ENCODE measurements at places on chromosomes 5 and 9.

GRCh38 chr9:7982907-7983306 is 183.3 kb upstream of the DMAC1 start:
- no peak for DNase-seq

DNA sequence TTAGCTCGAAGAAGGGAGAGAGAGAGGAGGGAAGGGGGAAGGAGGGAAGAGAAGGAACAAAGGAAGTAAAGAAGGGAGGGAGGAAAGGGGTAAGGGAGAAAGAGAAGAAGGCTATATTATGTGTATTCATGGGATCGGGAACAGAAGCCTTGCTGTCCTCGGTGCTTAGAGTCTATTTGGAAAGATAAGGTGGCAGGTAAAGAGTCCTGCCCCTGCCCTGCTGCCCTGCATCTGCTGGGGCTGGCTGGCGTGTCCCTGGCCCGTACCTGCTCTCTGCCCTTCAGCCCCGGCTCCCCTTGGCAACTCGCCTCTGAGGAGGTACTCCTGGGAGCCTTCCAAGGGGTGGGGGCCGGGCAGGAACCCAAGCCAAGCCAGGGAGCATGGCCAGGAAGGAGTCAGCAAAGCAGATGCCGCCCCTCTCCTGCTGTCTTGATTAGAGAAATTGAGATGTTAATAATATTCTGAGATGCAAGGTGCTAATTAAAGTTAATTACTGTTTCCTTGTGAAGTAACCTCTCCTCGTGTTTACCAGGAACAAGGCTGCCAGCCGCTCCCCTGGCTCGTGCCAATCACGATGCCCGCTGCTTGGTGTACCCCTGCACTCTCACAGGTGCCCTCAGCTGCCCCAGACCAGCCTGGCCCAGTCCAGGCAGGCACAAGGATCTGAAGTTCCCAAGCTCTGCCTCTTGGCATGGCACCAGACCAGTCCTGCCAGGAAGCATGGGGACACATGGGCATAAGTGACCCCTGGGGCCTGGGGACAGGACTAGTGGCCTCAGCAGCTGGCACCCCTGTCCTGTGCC is 36.6 kb downstream of the PCDH1 start:
- DNase-seq, result no peak

- DNase-seq, result peak; percentile 84
These were observed 6.1 kb downstream of the NOTCH1 start for GRCh38 chr9:136539427-136540421.

DNA sequence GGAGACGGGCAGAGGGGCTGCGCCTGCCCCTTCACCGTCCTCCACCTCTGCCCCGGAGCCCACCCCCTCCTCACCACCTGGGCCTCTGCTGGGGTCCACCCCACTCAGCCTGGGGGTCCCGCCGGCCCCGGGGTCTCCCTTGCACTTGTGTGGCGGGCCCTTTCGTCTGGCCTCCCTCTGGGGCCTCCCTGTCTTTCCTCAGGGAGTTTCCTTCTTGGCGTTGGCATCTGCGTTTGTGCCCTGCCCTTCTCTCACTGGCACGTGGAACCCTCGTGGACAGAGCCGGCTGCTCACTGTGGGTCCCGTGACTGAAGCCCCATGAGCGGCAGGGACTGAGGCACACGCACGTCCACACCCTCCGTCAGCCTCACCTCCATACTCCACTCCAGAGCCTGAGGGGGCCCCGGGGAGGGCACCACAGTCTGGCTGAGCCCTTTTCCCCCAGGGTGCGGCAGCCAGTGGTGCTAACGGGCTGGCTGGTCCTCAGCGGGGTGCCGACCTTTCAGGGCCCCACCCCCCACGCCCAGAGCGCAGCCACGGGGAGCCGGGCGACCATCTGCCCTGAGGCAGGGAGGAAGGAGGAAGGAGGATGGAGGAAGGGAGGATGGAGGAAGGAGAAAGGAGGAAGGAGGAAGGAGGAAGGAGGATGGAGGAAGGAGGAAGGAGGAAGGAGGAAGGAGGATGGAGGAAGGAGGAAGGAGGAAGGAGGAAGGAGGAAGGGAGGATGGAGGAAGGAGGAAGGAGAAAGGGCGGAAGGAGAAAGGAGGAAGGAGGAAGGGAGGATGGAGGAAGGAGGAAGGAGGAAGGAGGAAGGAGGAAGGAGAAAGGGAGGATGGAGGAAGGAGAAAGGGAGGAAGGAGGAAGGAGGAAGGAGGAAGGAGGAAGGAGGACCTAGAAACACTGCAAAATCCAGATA is 53.0 kb upstream of the NRARP start:
- DNase-seq, result no peak

DNA sequence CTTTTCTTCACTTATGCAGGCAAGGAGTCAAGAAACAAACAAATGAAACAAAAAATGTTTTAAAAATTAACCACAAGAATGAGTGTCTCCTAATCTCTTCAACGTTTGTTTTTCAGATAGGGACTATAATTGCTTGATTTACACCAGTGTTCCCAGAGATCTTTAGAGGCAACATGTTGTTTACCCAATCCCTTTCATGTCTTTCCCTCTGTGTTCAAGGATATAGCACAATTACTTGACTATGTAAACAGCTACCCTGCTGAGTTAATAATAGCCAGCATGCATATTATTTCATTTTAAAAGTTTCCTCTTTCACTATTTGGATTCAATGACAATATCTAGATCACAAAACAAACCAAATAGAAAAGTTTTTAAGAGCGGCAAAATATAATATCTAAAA is 25.1 kb upstream of the SHISAL2B start:
- no peak for DNase-seq

DNA sequence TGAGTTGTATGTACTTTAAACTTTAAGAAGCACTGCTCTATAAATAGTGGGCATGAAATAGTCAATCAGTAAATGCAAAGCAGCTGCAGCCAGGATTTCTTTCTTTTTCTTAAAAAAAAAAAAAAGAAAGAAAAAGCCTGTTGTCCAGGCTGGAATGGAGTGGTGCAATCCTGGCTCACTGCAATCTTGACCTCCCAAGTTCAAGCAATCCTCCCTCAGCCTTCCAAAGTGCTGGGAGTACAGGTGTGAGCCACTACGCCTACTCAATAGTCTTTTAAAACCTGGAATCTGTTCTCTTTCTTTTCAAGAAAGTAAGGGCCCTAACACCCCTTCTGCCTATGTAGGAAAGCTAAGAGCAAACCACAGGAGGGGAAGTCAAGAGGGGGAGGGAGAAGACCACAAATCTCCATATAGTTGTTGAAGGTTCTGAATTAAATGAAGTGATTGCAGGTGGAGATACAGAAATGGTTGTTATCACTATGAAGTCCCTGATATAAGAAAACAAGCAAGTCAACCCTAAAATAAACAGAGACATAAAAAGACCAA is 20.6 kb upstream of the TPD52L3 start:
- DNase-seq, result no peak

- DNase-seq, result no peak
These were observed 2.4 kb downstream of the TLR4 start for GRCh38 chr9:117706421-117707116.

DNA sequence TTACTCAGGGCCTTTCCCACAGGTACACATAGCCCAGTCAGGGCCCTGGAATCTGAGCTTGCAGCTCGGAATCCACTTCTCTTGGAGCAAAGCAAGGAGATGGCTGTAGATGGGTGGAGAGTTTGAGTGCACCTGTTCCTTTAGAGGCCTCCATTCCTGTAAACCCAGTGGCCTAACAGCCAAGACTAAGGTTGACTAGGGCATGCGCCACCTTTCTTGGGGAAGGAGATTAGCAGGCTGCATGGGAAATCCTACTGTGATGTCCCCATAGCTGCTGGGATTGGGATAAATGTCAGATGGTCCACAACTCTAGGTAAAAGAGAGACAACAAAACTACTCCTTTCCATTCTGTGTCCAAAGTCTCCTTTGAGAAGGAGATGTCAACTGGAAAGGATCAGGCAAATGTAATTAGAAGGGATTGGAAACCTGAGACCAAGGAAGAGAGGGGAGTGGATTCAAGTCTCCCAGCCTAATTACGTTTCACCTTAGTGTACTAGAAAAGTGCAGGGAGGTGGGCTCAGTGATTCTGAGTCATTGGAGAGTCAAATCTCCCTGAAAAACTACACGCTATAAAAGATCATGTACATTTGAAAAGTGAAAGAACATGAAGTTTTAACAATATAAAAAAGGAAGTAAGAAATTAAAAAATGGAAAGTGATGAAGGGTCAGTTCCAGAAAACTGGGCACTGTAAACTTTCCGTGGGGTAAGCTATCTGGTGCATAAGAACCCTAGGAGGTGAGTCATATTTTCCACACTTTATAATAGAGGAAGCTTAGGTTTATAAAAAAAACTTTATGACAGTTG is 104.2 kb downstream of the SEC61B start:
- no peak for DNase-seq

DNA sequence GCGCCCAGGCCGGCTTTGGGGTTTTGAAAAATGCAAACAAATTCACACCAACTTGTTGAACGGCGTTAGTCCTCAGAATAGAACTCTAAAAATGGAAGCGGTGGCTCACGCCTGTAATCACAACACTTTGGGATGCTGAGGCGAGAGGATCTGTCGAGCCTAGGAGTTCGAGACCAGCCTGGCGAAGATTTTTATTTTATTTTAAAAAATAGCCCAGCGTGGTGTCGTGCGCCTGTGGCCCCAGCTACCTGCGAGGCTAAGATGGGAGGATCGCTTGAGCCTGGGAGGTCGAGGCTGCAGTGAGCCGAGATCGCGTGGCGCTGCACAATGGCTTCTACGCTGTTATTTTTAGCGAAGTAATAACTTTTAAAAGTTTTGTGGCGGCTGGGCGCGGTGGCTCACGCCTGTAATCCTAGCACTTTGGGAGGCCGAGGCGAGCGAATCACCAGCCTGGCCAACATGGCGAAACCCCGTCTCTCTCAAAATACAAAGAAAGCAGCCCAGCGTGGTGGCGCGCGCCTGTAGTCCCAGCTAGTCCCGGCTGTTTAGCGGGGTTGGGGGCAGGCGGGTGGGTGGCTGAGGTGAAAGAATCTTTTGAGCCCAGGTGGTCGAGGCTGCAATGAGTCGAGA is 694 bp upstream of the PLIN2 start:
- no peak for DNase-seq

- DNase-seq, result no peak
These were observed 77.8 kb upstream of the SLC1A3 start for GRCh38 chr5:36528588-36528987.

Measured in stimulated activated CD8-positive, alpha-beta memory T cell treated with anti-CD3 and anti-CD28 coated beads, Interleukin-4, amount 100 ng/mL, for 1 hour (primary cell).